ENCODE measurements at places on chromosomes 11 and 22.

DNA sequence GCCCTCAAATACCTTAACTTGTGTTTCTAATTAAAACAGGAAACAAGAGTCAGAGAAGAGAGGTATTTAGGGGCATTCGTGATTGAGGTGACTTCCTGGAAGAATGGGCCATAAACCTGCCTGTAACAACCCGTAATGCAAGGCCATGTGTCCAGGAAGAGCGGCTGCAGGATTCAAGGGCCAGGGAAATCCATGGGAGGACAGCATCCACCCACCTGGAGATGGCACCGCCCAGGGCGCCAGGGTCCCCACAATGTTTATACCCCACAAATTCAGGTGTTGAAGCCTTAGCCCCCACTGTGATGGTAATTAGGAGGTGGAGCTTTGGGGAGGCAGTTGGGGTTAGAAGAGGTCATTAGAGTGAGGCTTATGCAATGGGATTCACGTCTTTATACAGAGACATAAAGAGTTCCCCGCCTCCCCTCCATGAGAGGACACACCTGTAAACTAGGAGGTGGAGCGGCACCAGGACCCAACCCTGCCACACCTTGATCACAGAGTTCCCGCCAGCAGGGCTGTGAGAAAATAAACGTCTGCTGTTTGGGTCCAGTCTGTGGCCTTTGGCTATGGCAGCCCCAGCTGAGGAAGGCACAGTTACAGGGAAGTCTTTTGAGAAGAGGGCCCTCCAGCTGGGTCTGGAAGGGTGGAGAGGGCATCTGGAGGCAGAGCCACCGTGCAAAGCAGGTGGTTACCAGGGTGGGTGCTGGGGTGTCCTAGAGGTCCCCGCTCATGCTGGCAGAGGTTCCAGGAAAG is 1394.3 kb downstream of the TBC1D22A start:
- DNase-seq: no peak

DNA sequence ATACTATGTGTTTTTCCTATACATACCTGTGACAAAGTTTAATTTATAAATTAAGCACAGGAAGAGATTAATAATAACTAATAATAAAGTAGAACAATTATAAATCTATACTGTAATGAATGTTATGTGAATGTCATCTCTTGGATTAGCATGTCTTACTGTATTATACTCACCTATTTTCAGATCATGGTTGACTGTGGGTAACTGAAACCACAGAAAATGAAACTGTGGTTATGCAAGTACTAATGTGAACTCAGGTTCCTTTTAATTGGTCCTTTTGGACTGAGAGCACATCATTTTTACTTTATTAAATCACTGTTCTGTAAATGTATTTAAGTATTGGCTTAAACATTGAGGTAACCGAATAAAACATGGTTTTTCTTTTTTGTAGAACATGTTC is 108.8 kb downstream of the PPP6R3 start:
- no peak for DNase-seq

GRCh38 chr11:132780046-132780445 is 752.3 kb downstream of the OPCML start:
- no peak for DNase-seq

- DNase-seq: no peak
These were observed 3.0 kb upstream of the NRGN start for GRCh38 chr11:124736736-124737135.

DNA sequence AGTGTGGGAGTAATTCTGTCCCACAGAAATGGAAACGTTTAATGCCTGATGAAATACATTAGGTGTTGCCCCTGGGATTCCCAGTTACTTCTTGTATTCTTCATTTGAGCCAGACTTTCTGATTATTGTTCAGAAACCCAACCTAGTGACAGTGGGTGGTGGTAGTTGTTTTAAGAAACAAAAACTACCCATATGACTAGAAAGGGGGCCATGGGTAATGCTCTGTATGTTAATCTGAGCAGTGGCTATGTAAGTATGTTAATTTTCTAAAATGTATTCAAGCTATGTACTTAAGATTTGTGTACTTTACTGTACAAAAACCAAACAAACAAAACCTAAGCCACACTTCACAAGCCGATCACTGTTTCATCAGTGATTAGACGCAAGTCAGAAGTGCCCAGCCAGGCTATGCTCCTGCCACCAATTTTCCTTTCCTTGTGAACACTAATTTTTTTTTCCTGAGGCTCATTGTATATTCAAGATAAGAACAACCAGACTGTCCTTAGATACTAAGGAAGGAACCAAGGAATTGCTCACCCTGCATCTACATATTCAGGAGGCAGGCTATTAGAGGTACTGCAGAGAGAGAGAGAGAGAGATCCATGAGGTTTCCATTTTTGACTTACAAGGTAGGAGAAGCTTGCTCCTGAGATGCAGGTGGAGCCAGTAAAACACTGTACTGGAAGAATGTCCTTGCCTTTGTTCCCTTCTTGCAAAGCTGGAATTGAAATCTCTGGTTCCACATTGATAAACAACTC is 122.7 kb downstream of the DBX1 start:
- no peak for DNase-seq

DNA sequence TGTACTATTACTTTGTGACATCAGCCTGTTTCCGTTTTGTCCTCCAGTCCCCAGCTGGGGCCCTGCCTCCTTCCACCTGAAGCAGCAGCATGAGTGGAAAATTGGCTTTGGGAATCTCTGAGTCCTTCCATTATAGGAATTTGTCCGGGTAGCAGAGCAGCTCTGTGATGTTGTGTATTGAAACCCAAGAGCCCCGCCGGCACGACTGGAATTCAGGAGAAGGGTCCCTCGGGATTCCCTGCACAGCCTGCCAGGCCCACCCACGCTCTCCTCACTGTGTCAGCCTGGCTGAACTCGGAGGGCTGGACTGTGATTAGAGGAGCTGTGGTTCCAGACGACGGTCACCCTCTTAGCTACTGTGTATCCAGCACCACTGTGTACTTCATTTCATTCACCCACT is 18.8 kb upstream of the TSPAN18 start:
- DNase-seq: no peak

DNA sequence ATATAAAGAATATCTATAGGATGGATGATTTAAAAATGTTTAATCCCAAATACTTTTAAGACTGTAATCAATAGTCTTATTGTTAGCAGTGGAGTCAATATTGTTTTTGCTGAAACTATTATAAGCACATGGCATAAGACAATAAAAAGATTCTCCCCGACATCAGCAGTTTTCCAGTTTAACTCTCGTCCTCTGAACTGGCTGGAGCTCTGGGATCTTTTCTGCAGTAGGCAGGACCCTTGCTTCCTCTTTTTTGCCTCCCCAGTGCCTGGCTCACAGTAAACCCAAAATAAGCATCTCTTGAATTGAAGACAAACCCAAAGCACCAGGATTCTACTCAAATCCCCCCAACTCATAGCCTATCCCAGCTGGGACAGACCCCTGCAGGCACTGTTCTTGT is 32.9 kb downstream of the KCNJ1 start:
- DNase-seq: no peak

DNA sequence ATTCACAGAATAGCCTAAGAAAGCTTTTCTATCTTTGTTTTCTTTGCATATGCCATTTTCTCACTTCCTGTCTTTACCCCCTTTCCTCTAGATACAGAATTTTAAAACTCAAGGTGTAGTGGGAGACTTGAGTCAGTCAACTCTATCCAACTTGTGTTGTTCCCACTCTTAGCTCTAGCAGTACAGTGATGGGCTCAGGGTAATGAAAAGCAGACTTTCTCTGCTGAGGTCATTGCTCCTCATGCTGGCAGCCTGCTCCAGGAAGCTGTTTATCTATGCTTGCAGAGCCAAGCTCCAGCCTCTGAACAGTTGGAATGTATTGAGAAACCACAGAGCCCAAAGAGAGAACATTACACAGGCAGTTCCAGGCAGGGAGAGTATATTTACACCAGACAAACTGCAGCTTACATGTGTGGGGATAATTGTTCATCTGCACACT is 68.1 kb downstream of the CSTPP1 start:
- DNase-seq: peak; percentile 2

GRCh38 chr11:9616042-9616675 is 42.7 kb downstream of the WEE1 start:
- DNase-seq: no peak

GRCh38 chr22:36773935-36774334 is 2.0 kb downstream of the IFT27 start:
- DNase-seq: no peak

DNA sequence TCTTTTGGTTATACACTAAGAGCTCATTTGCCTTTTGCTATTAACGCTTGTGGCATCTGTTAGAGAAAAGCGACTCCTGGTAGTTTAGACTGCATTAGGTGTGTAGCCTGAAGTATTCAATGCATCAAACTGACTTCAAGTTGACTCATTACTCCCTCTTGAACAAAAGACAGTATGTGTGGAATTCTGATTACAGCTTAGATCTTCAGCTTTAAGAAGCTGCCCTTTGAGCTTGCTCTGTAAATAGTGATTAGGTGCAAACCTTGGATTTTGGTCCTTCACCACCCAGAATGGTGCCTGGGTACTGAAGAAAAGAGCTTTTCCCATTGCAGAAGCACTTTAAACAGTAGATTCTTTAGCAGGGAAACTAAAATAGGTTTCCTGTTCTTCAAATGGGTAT is 62.1 kb downstream of the FAT3 start:
- DNase-seq: no peak

- DNase-seq: no peak
These were observed 180.8 kb downstream of the BRD1 start for GRCh38 chr22:49646876-49647275.

DNA sequence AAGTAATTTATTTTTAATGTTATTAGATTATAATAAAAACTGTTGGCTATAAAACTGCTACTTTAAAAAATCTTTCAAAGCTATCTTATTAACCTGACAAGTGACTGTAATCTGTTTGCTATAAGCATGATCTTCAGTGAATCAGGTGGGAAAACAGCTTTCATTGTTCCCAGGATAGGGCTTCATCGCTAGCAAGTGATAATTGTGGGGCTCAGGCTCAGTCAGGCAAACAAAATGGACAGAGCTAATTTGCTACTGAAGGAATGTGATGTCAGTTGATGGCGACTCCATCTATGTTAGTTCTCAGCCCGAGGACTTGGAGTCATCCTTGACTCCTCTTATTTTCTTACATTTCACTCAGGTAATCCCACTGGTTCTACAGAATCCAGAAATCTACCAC is 125.0 kb downstream of the RASSF10 start:
- no peak for DNase-seq

DNA sequence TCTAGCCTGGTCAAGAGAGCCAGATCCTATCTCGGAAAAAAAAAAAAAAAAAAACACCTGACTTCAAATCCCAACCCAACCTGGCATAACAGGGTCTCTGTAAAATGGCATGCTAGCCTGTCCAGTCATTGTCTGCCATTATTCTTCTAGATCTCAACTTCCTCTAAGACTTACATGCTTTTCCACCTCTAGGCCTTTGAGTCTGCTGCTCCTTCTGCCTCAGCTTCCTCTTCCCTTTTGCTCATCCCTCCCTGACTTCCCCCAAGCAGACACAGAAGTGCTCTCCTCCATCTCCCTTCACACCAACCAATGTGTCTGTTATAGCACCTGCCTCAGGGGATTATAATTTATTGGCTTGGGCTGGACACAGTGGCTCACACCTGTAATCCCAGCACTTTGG is 7.8 kb downstream of the STK33 start:
- DNase-seq: no peak

- DNase-seq: no peak
These were observed 18.1 kb downstream of the GLB1L2 start for GRCh38 chr11:134349802-134350355.

DNA sequence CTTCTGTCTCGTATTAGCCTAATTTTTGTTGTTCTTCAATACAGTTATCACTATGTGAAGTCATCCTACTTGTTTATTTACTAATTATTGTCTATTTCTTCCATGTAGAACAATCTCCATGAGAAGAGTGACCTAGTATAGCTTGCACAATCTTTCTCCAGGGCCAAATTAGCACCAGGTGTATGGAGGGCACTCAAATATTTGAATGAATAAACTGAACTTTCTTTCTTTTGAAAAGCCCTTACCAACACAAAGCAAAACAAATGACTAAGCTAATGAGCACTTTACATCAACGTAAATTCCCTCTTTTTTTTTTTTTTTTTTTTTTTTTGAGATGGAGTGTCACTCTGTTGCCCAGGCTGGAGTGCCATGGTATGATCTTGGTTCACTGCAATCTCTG is 34.2 kb downstream of the ABTB2 start:
- no peak for DNase-seq

- peak; percentile 30 for DNase-seq
These were observed 17.2 kb downstream of the POLR3H start for GRCh38 chr22:41526830-41527799.

GRCh38 chr11:110827276-110827675 is 115.0 kb upstream of the ARHGAP20 start:
- no peak for DNase-seq

GRCh38 chr11:13929395-13929891 is 33.1 kb upstream of the SPON1 start:
- no peak for DNase-seq

DNA sequence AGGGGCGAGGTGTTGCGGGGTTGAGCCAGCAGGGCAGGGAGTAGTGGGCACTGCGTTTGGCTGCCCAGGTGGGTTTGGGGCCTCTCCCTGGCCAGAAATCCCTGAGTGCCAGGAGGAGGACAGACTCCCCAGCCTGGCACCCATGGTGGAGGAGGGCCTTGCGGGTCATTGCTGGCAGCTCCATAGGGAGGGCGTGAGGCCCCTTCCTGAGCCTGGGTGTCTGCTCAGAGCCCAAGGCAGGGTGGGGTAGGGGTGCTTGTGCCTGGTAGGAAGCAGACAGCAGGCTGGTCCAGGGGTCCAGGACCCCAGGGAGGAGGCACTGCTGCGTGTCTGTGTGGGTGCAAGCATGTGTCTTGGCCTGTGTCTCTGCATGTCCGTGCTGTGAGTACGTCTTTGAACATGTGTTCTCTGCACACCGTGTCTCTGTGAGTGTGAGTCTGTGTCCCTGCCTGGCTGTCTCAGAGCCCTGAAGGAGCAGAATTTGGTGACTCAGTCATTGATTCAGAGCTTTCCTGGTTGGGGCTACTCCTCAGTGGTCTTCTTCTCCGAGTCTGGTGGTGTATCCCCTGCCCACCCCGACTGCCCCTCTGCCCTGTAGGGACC is 3.9 kb downstream of the TSPAN4 start:
- no peak for DNase-seq

DNA sequence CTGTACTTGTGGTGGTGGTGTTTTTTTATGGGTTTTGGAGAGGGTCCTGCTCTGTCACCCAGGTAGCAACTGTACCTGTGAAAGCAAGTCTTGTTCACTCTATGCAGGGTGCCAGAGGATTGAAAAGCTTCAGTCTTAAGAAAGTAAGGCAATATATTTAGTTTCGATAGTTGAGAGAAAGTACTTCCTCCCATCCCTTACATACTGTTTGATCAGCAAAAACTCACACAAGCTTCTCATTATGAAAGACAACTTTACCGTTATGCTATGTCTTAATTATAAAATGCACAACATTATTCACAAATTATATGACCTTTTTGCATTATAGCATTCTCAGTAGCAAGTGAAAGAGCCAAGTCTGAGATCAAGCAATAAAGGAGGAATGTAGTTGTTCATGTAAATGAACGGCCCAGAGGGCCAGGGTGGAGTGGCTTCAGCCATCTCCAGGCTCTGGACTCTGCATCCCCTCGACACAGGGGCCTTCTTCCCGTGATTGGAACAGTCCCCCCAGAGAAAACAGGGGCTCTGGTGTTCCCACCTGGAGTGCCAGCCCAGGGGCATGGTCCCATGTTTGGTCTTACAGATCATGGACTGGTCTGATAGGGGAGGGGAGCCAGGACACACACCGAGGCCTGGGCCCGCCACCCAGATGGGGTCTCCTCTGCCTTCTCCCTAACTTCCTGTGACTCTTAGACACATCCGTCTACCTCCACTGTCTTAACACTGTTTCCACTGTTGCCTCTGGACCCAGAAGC is 38.7 kb upstream of the CTTN start:
- no peak for DNase-seq
